ENCODE measurements at places on chromosomes 4 and X.

- no peak for DNase-seq
Measured at GRCh38 chr4:132593717-132594400, 555.2 kb upstream of the PCDH10 start.

DNA sequence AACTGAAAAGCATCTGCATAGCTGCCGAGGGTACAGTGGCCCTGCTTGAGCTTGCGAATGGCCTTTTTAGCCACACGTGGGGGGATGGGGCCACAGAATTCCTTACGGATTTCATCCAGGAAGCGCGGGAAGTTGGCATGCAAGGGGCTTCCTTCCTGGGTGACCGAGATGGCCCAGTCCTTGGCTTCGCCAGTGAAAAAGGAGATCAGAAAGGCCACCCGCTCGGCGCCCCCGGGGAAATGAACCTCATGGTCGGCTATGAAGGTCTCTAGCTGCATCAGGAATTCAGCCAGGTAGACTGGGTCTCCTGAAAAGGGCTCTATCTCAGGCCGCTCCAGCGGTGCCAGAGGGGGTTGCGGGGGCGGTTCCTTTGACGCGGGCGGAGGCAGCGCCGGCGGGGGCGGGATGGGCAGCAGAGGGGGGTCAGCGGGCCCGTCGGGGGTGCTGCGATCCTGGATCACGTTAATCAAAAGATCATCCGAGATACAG lies 909 bp downstream of the RTL5 start:
- no peak for DNase-seq

- no peak for DNase-seq
Measured at GRCh38 chr4:88070031-88070430, 62.6 kb downstream of the PKD2 start.

DNA sequence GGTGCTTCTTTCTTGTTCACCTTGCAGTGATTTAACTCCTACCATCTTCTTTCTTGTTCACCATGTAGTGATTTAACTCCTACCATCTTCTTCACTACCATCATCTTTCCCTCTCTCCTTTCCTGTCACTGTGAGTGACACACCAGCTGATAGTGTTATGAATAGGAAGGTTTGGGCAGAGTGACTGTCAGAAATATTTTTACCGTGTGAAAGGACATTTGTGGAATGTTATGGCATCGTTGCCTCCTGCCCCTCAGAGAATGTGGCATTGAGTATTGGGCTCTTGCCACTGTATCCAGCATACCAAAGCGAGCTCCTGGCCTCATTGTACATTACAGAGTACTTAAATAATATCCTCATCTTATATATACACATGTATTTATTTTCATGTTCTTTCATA lies 90.8 kb upstream of the AMOT start:
- no peak for DNase-seq

- no peak for DNase-seq
Measured at GRCh38 chrX:3940000-3940610, 226.7 kb upstream of the PRKX start.

GRCh38 chr4:91366554-91366953 lies 937.2 kb upstream of the GRID2 start:
- no peak for DNase-seq

- no peak for DNase-seq
Measured at GRCh38 chrX:17214962-17215361, 160.0 kb upstream of the NHS start.

DNA sequence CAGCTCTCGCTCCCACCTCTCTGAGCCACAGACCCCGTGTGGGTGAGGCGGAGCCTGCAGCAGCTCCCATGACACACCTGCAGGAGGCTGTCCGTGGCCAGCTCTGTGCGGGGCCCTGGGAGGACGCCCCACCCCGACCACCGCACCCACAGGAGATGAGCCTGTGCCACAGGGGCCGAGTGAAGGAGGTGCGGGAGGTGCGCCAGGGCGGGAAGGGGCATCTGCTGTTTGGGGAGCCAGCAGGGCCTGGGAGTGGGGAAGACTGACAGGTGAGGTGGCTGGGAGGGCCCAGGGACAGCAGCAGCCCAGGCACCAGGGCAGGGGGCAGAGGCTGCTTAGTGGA lies 52.0 kb downstream of the ACOX3 start:
- no peak for DNase-seq

DNA sequence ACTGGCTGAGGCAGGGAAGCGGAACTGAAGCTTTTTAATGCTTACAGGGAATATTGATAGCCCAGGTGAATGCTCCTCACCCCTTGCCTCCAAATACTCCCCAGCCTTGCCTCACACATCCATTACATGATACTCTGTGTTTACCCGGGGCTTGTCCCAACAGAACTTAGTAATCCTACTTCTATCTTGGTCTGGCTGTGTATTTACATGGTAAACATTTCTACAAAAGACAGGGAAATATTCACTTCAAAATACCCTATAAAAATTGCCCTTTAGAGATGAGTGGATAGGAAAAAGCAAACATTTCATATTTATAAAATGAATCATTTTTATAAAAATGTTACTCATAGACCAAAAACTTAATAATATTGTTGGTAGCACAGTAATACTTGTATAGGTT lies 120.1 kb downstream of the NHS start:
- no peak for DNase-seq

DNA sequence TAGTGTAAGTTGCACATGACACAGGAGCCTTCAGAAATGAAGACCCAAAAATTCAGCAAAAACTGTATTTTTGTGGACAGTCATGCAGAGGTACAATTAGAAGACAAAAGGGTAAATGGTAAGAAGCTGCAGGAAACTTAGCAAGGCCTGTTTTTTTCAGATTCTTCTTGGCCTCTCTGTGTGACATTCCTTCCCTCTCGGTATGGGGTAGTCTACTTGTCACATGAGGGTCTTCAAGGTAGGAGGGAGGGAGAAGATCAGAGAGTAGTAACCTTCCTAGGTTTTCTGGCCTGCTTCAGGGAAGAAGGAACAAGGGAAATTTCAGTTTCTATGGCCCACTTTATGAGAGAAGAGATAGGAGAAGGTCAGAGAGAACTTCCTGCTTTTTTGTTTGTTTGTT lies 230.4 kb upstream of the PPP1R2C start:
- DNase-seq = no peak

GRCh38 chrX:123083924-123084323 lies 100.2 kb upstream of the GRIA3 start:
- DNase-seq = no peak

- no peak for DNase-seq
Measured at GRCh38 chr4:55483315-55483714, 63.4 kb downstream of the CLOCK start.

GRCh38 chrX:110578270-110578669 lies 217.3 kb downstream of the CHRDL1 start:
- DNase-seq = no peak

GRCh38 chrX:72018277-72019112 lies 107.8 kb downstream of the NHSL2 start:
- peak; percentile 74 for DNase-seq

DNA sequence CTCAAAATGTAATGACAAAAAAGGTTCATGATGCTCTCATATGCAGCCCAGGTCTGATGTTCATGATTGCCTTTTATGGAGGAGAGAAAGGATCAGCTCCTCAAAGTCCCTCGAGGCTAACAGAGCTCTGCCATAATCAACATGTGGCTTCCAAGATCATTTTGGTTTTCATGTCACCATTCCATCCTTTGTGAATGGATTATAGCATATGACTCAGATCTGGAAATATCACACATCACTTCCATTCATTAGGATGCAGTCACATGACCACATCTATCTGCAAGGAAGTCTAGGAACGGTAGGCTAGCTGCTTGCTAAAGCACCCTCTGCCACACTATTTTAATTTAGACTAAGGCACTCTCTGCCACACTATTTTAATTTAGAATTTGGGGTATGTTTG lies 77.6 kb downstream of the COX18 start:
- DNase-seq = no peak

- DNase-seq = no peak
Measured at GRCh38 chr4:65893271-65893670, 223.0 kb upstream of the EPHA5 start.

All from stimulated activated CD4-positive, alpha-beta T cell treated with anti-CD3 and anti-CD28 coated beads, TNF-alpha, amount 100 ng/mL, for 1 hour (primary cell).